ENCODE measurements at places on chromosomes 5 and 9.
A peak's percentile ranks its signal among the peaks of the same experiment; 100 is the strongest.

GRCh38 chr5:126814721-126815404 lies 37.9 kb downstream of the LMNB1 start:
- DNase-seq: no peak

DNA sequence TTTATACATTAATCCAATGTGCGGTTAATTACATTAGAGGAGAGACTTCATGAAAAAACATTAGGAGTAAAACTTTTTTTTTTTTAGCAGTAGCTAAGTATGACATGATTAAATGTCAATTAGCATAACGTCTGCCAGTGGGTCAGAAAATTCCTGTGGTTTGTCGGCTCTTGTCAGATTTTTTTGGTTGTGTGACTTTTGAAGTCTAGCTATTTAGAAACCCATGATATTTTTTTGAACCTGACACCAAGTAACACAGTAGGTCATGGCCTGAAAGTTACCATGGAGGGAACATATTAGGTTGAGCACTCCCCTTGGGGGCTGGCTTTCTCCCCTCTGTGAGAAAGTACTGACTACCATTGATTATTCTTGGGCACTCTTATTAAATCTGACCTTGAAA lies 84.8 kb upstream of the ALDH1A1 start:
- no peak for DNase-seq

DNA sequence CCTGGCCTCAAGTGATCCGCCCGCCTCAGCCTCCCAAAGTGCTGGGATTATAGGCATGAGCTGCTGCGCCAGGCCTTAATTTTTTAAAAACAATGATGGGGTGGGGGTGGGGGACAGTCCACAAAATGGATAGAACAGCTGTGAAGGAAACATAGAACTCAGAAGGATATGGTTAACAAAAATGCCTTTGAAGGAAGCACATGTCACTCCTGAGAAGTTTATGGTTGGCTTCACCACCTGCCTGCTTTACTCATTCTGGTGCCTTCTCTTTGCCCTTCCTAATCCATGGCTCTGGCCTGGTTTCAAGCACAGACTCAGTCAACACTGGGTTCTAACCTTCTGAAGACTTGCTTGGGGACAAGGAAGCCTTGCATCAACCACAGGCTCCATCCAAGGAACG lies 10.3 kb downstream of the BAG1 start:
- DNase-seq: no peak

- DNase-seq: no peak
These were observed 16.4 kb downstream of the SLC6A18 start for GRCh38 chr5:1241509-1242080.

GRCh38 chr9:29793970-29794369 lies 2220.7 kb upstream of the C9orf72 start:
- DNase-seq: no peak

DNA sequence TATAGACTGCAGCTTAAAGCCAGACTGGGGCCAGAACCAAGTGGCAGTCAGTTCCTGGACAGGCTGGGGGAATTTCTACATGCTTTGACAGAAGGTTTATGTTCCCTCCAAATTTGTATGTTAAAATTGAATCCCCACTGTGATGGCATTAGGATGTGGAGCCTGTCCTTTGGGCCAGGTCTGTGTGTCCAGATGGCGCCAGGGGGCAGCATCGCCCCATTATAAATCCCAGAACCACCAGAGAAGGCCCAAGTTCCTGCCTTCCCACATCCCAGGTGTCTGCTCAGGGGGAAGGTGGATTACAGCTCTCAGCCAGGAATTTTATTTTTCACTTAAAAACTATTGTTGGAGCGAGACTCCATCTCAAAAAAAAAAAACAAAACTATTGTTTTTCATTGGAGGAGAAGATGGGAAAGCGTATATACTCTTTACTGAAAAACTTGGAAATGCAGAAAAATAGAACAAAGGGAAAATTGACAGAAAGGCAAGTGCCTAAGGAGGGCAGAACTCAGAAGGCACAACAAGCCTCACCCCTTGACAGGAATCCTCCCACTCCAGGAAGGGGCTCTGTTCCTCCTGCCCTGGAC lies 5.0 kb downstream of the IL3 start:
- peak; percentile 47 for DNase-seq

DNA sequence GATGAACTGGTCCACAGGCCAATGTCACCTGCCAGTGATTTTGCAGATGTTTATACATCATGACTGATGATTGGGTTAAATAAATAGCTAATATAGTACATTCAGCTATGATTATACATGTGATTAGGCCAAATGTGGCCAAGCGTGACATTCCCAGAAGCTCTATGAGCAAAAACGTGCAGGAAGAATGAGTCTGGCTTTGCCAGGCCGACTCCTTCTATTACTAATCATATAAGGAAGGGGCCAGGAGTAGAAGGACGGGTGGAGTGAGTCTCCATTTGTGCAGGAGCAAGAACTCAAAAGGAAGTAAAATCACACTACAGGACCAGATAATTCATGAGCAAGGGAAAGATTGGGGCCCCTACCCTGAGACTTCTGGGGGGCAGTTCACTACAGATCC lies 178.2 kb downstream of the ROR2 start:
- DNase-seq: no peak

DNA sequence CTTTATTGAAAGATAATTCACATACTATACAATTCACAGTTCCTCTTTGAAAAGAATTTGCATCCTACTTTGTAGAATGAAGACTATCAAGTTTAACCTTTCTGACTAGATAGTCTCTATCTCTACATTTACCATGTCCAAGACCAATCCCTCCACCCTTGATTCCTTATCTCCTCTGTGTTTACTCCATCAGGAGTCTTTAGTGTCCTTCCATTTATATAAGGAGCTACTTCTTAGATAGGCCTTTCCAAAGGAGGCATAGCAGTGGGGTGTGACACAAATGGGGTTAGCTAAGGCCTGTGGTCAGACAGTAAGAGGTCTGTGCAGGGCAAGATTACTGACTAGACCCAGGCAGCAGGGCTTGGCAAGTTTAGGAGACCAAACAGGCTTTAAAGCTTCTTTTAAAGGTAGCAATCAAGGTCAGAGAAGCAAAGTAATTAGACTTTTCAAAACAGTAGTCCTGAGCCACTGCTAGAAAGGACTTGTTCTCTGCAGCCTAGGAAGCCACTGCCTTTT lies 11.1 kb upstream of the DMXL1 start:
- no peak for DNase-seq

GRCh38 chr9:104339692-104340091 lies 164.4 kb upstream of the OR13F1 start:
- DNase-seq: no peak

- DNase-seq: no peak
These were observed 898.0 kb upstream of the C9orf72 start for GRCh38 chr9:28471261-28471660.

- no peak for DNase-seq
These were observed 201.2 kb upstream of the GAS1 start for GRCh38 chr9:87148331-87149104.

GRCh38 chr9:13787234-13787833 lies 507.8 kb upstream of the MPDZ start:
- no peak for DNase-seq

GRCh38 chr5:55575815-55576583 lies 41.2 kb upstream of the PLPP1 start:
- no peak for DNase-seq

GRCh38 chr9:98255061-98255577 lies 330 bp downstream of the TBC1D2 start:
- no peak for DNase-seq

GRCh38 chr9:93052791-93053540 lies 5.5 kb upstream of the SUSD3 start:
- DNase-seq: no peak

DNA sequence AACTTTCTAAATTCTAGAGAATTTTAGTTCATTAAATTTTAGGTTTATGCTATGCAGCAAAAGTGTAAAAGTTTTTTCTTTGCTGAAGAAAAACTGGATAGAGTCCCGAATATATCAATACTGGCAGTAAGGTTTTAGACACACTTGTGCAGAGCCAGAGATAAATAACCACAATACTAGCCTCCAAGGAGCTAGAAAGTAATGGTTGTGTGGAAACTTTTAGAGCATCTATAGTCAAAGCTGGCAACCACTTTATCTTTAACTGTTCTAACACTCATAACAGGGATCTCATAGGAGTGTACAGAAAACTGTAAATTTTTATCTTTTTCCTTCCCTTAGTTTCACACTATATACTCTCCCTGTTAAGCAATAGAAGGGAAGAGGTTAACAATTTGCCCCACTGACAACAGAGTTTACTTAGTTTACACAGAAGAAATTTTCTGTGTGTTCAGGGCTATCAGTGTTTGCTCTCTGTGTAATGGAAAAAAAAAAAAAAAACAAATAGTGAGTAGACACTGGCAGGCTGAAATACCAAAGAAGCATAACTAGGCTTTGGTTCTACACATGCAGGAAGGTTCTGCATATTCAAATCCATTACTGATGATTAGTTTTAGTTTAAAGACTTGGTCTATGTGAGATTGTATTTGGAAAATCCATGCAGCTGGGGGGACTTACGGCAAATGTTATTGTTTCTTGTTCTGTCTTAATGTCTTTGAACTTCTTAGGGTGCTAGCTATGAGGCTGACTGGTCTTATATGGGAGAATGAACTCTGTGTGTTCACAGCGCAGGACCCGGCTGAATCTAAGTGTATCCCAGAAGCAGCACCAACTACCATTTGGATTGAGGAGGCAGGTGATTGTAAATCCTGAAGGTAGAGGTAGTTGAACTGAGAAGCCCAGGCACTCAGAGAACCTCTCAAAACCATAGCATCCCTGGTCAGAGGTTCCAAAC lies 187.6 kb downstream of the PCSK1 start:
- DNase-seq: no peak

DNA sequence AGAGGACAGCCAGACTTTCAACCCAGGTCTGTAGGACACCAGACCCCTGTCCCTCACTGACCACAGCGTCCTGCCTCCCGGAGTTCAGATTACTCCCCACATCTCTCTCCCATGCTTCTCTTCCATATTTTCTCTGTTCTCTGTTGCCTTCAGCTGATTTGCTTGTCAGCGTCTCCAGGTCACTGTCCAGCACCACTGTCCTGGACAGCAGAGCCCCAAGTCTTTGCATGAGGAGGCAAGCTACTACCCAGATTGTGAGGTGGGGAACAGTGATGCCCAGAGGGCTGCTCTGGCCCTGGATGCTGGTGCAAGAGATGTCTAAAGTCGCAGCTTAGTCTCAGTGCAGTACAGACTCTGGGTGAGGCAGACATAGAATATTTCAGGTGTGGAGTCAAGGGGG lies 48.0 kb upstream of the C5orf58 start:
- no peak for DNase-seq

- DNase-seq: no peak
These were observed 40.1 kb upstream of the GRHPR start for GRCh38 chr9:37382161-37382981.

GRCh38 chr5:36944607-36945225 lies 68.1 kb downstream of the NIPBL start:
- peak; percentile 58 for DNase-seq

GRCh38 chr5:443239-444151 lies 519 bp downstream of the EXOC3 start:
- peak; percentile 21 for DNase-seq

DNA sequence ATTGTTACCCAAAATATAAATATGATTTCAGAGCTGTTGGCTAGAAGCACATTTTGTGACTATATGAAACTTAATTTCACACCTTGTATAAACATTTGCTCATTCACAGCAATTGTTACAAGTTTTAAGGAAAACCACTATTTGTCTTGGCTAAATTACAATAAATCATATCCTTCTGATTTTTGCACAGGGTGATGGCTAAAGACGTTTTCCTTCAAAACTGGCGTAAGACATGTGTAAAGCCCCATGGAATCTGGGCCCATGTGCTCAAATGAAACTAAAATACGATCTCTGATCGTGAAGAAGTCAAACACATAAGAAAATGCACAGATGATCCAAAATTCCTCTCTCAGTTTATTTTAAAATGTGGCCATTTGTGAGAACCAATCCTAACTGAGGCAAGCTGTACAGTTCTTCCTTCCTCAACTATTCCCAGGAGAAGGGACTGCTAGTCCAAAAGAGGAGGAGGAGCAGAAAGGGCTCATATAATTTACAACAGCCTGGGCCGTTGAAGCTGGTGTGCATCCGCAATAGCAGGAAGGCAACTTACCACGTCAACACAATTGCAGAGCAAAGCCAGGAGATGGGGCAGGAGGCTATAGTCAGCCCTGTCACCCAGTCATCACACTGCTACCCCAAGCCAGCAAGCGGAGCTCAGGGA lies 98.4 kb downstream of the MED27 start:
- no peak for DNase-seq

DNA sequence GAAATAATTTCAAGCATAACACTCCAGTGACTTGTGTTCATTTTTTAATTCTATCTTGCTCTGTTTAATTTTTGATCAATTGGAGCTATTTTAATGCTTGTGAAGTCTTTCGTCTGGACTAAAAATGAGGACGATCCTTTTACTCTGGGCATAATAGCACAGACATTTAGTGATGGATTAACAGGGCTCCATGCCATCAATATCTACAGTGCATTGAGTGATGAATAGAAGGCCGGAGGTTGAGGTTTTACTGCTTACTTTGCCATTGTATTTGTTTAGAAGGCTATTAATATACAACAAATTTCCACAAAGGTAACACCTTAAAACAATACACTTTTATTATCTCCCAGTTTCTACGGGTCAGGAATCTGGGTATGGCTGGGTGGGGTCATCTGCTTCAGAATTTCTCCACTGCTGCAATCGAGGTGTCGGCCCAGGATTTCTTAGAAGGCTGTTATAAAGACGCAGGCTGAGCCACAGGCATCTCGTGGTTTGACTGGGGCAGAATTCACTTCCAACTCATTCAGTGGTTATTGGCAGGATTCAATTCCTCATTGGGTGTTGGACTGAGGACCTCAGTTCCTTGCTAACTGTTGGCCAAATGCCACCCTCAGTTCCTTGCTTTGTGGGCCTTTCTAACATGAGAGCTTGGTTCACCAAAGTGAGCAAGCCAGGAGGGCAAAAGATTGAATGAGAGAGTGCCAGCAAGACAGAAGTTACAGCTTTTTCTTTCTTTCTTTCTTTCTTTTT lies 265.4 kb upstream of the VLDLR start:
- DNase-seq: no peak

DNA sequence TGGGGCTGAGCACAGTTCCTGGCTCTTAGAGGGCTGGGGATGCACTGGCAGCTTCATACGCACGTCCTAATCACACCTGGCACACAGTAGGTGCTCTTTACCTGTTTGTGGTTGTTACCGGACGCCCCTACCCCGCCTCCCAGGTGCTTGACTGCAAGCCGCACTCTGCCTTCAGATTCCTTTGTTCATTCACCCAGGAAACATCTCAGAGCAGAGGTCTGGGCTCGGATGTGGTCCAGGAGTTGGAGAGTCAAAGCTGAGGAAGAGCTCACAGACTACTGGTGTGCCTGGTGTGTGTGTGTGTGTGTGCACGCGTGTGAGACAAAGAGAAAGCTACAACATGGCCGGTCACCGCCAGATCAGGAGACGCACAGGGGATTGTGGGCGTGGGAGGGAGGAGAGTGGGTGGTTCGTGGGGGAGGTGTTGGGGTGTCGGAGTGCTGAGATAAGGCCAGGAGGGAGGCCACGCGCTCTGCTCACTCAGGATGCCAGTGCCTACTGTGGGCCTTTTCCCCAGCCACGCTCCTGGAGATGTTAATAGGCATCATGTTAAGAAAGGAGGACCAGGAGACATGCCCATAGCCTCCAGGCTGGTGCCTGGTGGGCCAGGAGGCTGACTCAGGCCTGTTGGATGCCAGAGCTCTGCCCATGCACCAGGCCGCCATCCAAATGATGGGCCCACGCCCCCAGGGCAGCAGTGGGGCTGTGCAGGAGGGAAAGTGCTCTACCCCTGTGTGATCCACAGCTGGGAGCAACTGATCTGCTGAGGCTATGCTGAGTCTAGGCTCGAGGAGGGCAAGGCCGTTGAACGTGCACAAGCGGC lies 39.9 kb downstream of the CRB2 start:
- DNase-seq: no peak

All from CD4-positive, alpha-beta T cell treated with Interleukin-1 beta for 1 hour (primary cell).